ELF-1 (cell line): ENCODE measurements at places on chromosomes 5 and 9.

DNA sequence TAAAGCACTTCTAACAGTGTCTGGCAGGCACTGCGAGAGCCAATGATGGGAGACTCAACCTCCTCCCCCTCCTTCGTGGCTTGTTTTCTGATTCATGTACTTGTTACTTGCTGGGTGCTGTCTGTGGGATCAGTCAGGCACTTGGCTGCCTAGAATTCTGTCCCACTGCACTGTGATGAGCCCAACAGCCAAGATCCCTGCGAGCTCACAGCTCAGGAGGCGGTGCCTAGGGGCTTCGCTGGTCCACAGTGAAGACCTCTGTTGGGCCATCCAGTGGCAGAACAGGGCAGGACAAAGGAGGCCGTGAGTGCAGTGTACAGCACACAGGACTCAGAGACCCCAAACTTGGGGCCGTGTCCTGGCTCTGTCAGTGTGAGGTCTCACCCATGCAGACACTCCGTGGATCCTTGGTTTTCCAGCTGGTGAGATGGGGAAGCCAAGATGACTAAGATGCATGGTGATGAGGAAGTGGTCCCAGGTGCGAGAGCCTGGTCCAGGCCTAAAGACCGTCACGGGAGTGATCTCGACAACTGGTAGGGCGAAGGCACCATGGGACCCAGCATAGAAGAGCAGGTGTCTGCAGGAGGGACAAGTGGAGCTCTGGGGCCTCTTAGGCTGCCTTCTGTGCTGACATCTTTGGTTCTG is 19.5 kb downstream of the MYMK start:
- no peak for DNase-seq

- no peak for DNase-seq
Measured at GRCh38 chr9:114834386-114834785, 28.5 kb upstream of the TNFSF15 start.

GRCh38 chr5:125969814-125970171 is 453.4 kb upstream of the GRAMD2B start:
- no peak for DNase-seq

DNA sequence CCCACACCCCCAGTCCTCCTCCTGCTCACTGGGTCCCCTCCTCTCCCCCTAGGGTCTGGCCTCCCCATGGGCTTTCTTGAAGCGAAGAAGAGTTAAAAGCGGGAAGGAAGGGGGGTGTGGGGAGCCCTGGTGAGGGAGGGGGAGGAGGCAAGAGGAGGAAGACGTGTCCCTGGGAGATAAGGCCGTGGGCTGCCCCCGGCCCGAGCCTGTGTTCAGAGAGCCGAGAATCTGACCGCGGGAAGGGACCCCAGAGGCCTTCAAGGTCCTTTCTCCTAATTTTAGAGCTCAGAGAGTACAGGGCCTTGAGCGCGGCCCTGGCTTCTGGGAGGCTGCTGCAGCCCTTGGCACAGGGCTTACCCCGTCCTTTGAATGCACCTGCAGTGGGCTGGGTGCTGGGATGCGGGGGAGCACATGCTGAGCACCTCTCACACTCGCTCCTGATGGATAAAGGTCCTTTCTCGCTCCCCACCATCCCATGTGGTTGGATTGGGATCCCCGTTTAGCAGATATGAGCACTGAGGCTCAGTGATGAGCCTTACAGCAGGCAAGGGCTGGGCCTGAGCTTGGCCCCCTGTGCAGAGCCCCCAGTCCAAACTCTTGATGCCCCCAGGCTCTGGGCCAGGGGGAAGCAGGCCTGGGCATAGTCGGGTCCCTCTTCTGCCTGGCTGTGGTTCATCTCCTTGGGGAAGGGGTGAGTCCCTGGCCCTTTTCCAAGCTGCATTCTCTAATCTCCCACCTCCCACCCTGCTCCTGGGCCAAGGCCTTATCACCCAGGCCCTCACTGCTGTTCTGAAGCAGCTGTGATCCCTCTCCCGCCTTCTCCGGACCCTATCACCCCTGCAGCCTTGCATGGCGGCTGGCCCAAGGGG is 5.9 kb downstream of the GFI1B start:
- DNase-seq = no peak

DNA sequence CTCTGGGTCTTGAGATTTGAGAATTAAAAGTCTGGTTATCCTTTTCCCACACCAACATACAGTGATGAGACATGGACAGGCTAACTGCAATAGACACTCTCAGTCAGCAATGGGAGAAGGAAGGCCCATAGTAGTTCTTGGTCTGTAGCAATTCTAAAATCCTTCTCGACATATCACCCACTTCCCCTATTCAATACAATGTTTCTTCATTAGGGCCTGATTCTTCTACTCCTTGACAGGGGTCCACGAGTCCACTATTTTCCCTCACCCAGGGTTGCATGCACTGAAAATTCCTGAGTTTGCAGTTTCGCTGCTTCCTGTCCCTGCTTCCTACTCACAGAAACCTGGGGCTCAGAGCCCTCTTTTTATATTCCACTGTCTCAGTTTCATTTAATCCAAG is 402.8 kb downstream of the MAT2B start:
- no peak for DNase-seq

- DNase-seq = no peak
Measured at GRCh38 chr5:126454081-126454480, 30.9 kb downstream of the GRAMD2B start.

GRCh38 chr9:89379508-89380115 is 61.3 kb downstream of the SECISBP2 start:
- no peak for DNase-seq
